Activated CD8-positive, alpha-beta memory T cell treated with anti-CD3 and anti-CD28 coated beads, Interleukin-2, amount 50 U/mL, for 4 hours (primary cell): ENCODE measurements at places on chromosomes 5 and 9.

DNA sequence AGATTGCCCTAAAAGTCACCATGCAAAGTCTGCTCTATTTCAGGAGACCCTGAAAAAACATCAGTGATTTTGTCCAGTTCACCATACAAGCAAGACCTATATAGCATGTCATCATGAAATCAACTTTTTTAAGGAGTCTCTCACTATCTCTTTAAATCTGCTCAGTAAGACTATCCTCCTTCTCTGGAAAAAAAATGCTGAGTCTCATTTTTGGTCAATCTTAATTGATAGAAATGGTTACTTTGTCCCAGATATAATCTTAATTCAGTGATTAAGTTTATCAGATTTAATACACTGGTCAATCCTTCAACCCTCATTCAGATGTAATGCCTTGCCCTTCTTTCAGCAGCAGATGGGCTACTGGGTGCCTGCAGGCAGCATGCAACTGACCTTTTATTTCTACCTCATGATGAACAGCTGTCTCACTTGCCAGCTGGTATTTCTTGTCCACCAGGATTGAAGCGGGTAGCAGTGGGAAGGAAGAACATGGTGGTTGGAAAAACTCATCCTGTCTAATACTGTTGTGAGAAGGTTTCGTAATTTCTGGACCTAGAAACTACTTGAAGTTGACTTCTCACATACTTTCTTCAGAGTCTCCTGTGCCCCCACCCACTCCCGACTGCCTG, 375.3 kb downstream of the DNAH5 start:
- no peak for DNase-seq

- DNase-seq: no peak
These were observed 146.5 kb downstream of the CD180 start for GRCh38 chr5:67050125-67050524.

- DNase-seq: no peak
These were observed 70.8 kb downstream of the PTBP3 start for GRCh38 chr9:112262577-112262976.

DNA sequence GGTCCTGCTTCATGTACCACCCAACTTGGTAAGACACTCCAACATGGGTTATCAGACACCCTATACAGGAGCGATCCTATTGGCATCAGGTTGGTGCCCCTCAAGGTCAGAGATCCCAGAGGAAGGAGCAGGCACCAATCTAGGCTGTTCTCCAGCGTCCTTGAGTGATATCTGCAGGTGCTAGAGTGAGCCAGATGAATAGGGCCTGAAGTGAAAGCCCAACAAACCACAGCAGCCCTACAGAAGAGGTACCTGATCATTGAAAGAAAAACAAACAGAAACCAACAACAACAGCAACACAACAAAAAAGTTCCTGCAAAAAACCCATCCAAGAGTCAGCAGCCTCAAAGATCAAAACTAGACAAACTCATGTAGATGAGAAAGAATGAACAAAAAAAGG, 584.8 kb downstream of the HINT1 start:
- no peak for DNase-seq

GRCh38 chr5:95734906-95735305, 3.8 kb downstream of the RHOBTB3 start:
- no peak for DNase-seq

GRCh38 chr9:72586388-72587130, 65.2 kb downstream of the TMC1 start:
- DNase-seq: no peak

DNA sequence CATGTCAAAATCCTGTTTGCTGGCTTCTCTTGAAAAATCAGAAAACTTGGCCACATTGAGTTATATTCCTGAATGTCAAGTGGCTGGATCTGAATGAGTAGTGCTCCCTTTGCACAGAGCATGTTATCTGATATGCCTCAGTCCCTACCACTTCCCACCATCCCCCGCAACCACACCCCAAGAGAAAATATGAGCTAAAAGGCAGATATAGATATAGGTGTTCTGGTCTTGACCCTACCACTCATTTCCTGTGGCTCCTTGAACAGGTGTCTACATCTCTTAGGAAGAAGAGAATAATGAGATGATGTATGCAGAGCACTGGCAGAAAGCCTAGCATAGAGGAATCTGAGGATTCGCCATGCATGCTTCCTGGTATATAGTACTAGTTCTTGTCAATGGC, 6.6 kb upstream of the CYSTM1 start:
- DNase-seq: no peak

DNA sequence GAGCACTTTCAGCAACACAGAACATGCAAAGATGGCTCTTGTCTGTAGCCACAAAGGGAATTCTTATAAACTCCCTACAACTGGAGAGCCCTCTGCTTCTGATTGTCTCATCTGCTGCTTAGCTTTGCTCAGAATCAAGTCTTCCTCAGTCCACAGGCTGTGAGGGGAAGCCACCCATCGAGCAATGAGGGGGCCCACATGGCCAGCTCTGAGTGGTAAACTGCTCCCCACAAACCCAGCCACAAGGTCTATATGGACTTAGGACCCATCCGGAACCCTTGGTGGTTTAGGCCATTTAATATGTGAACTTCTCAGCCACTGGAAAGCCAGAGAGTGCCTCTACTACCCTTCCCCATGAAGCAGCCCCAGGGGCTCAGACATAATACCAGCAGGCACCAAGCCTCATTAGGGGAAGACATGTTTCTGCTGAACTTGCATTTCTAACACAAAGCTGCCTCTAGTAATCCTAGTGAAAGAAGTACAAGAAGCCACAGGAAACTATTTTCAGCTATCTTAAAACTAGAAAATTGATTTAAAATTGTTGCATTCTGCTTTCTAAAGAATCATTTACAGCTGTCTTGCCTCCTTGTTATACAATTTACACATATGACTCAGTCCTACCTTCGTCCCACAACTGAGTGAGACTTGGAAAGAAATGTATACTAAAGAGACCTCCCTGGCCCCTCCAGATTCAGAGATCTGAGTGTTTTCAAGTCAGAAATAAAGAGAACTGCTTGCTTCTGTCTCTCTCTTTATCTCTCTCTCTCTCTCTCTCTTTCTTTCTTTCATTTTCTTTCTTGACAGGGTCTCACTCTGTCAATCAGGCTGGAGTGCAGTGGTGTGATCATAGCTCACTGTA, 90.2 kb downstream of the ESM1 start:
- no peak for DNase-seq

DNA sequence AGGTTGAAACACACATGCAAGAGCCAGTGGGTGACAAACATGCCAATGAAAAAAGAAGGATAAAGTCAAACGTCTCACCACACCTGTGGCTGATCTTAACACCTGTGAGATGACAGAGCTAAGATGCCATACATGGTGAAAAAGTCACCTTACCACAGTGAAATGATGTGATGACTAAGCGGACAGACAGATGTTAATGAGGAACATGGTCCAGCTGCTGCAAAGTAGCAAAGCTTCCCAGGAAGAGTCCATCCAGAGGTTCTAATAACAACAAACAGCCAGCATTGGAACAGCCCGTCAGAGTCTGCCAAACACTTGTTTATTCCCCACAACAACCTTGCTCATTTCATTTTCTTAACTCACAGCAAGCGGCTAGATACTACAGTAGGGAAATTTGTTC, 1.9 kb downstream of the KIAA1191 start:
- DNase-seq: no peak

DNA sequence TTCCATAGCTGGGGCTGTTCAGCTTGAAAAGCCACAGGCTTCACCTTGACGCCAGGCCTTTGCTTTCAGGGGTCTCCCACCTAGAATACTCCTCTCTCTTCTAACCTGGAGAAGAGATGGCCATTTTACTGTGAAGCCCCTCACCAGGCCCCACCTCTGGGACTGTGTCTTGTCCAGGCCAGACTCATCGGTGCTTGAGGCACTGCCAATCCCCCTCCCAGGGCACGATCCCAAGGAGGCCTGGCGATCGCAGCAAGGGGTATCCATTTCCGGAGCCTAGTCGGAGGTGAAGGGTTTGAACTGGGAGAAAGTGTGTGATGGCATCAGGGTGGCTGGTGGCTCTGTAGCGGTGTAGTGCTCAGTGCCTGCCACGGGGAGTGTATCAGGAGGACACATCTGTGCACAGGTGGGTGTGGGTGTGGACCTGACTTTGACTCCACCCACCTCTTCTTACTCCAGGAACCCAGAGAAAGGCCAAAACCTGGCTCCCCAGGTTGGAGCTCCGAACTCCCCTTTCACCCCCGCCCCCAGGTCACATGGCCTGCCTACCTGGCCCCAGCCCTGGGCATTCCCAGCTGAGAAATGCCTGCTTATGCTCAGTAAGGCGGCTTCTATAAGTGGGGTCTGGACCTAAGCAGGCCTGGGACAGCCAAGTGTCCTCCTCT, 27.4 kb upstream of the ENHO start:
- DNase-seq: no peak

- DNase-seq: no peak
These were observed 24.8 kb downstream of the SMC2 start for GRCh38 chr9:104118916-104119315.

DNA sequence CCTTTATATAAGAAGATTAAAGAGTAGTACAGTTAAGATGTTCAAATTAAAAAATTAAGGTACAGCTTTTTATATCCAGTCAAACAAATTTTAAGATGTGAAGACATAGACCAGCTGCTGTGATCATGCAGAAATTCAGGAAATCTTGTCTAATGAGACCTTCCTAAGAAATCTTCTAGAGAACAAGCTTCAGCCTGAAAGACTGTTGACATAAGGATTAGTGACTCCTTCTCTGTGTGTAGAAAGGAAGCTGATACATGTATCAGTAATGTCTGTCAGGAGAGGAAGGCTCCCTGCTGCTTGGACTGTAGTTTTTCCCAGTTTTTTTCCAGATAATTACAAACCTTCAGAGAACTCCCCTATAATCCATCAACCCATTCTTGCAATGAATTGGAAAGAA, 75.8 kb upstream of the PCSK5 start:
- DNase-seq: no peak

DNA sequence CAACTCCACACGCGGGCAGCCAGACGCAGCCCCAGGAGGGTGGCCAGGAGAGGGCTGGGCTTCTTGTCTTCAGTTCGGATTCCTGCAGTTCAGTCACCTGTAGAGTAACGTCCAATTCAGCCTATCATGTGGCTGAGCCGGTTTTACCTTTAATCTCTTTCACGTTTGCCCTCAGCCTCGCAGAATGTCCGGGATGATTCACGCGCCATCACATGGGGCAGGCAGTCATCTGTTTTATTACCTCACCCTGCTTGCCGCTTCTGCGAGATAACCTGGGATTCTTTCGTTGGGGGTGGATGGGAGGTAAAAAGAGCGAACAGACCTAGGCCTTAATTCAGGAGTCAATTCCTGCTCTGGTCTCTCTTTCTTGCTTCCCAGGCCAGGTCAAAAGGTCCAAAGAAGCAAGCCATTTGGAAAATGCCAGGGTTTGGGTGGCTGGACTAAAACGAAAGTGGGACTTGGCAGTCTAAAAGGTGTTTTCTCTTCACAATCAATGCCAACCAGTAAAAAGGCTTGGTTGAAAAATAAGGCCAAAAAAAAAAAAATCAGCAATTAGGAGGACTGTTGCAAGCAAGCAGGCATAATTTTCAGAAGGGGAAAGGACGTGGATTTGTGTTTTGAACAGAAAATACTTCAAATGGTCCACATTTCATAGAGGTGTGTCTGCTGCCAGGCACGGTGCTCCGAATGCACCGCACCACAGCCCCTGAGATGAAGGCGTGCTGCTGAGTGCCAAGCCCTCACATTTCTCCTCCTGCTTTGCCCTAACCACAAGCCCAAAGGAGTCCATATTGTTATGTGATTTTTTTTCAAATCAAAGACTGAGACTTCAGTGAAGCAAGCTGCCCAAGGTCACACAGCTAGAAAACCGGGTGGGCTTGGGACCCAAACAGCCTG, 2.8 kb upstream of the WWC1 start:
- no peak for DNase-seq

GRCh38 chr9:92607773-92608172, 62.2 kb downstream of the IPPK start:
- no peak for DNase-seq

DNA sequence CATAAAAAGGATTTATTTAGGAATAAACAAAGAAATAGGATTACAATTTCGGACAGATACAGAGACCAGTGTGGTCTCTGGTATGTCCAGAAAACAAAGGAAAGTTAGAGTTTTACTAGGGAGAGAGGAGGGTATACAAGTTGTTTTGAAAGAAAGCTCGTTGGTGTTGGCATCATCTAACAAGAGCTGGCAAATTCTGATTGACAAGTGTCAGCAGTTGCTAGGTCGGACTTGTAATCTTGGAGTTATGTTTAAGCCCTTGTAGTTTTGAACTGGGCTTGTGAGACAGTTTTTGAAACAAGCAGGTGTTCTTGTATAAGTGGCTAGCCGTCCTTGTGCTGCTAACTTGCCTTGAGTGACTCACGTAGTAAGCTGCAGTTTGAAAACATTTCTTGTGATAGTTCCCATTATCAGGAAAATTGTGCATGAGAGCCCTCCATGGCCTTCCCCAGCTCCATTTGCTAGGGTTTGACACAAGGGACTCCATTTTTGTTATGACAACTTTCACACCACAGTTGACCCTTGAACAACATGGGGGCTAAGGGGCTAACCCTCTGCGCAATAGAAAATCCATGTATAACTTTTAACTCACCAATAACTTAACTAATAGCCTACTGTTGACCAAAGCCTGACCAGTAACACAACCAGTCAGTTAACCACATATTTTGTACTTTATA, 48.1 kb downstream of the ZNF622 start:
- DNase-seq: no peak

- no peak for DNase-seq
These were observed 359.9 kb upstream of the ACTBL2 start for GRCh38 chr5:57842364-57843058.

DNA sequence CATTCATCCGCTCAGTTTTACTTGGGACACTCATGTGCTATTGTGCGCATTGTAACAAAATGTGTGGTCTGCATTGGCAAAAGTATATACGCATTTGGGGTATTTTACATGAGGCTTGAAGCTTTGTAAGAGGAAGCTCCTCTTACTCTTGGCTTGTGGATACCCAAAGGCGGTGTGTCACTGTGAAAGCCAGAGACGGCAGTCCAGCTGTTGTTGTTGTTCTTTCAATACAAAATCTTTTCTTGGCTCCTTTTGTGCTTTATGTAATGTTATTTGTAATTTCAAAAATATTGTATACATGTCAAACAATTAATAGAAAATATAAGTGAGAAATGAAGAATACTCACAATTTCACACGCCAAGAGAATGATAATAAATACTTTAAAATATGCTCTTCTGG, 128.3 kb upstream of the MOCS2 start:
- no peak for DNase-seq

- DNase-seq: no peak
These were observed 134.4 kb upstream of the IER5L start for GRCh38 chr9:129312251-129313122.

GRCh38 chr5:108353087-108353486, 28.8 kb downstream of the FBXL17 start:
- no peak for DNase-seq

GRCh38 chr5:125181159-125181558, 434.7 kb upstream of the ZNF608 start:
- DNase-seq: no peak

GRCh38 chr9:95131023-95131943, 186.2 kb downstream of the FANCC start:
- peak; percentile 37 for DNase-seq

- no peak for DNase-seq
These were observed 200.4 kb downstream of the LRRC70 start for GRCh38 chr5:62779010-62779422.
